Skeletal muscle cell (primary cell): ENCODE measurements at places on chromosomes 12 and 14.
A peak's percentile ranks its signal among the peaks of the same experiment; 100 is the strongest.

DNA sequence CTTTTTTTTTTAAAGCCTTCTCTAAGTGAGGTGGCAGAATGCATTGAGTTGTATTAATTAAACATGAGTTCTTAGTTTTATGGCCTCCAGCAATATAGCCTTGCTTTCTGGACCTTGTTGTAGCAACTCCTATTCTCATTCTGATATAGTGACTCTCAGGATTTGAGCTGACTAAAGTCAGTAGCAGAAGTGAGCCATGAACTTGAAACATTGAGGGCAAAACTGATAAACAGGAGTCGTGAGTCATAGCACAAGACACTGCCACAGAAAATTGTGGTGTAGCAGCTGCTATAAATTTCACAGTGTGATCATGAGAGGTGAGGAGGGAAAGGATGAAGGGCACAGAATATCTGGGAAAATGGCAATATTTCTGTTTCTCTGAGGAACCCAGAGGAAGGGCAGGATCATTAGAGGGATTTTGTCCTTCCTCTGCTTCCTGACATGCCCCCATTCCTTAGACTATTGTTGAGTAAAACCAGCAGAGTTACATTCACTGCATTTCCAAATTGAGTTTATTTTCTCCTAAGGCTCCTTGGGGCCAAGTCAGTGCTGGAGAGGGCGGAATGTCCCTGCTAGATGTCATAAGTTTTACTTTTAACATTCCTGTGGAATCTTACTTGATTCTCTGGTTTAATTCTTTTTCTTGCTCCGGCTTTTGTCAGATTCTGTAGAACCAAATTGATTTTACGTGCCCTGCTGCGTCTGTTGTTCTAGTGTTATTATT lies 7.5 kb downstream of the KLRG1 start:
- DNase-seq, result peak; percentile 2

GRCh38 chr12:96495155-96495554 lies 5.8 kb downstream of the CFAP54 start:
- DNase-seq, result no peak

DNA sequence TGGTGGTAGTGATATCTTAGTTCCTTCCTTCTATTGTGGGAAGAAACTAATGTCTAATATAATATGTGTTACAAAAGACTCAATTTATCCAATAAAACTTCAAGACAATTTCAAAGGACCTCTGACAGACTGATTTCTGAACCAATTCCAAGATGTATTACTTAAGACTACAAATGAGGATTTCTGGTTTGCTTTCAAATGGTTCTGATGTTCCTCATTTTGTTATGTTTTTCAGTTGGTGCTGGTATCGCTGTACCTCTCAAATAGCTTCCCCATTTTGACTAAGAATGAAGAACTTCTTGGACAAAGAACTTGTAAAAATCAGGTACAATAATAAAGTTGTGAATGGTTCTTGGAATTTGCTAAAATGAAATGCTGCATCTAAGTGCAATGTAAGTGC lies 19.4 kb upstream of the MBIP start:
- DNase-seq, result no peak

DNA sequence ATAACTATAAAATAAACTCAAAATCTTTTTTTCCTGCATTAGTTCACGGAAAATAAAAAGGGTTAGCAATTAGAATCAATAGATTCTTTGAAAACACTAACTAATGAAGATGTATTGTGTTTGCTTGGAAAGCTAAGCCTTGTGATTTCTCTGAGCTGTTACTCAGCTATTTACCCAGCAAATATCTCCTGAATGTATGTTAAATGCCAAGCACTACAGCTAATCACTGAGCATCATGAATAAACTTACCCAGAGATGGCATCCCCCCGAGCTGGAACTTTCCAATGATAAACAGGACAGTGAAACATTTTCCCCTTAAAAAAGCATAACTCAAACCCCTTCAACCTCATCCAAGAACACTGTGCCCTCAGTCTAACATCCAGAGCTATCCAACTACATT lies 71.2 kb downstream of the SLC2A13 start:
- no peak for DNase-seq

- DNase-seq, result no peak
Measured at GRCh38 chr12:1920436-1920835, 2.0 kb upstream of the CACNA2D4 start.

DNA sequence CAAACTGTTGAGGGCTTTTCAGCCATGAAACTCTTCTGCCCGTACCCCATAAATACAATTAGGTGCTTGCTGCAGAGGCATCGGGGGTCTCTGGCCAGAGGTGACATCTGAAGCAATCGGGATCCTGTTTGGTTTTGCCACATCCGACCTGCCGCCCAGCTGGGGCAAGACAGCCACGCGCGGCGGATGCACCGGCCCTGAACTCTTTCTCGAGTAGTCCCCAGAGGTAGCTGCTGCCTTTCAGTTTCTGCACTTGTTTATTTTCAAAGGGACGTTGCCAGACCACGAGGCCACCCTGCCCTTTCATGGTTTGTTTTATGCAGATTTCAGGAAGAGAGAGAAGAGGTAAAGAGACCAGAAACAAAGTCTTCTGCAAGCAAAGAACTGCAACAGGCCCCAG lies 10.6 kb upstream of the MLXIP start:
- DNase-seq, result peak; percentile 58

DNA sequence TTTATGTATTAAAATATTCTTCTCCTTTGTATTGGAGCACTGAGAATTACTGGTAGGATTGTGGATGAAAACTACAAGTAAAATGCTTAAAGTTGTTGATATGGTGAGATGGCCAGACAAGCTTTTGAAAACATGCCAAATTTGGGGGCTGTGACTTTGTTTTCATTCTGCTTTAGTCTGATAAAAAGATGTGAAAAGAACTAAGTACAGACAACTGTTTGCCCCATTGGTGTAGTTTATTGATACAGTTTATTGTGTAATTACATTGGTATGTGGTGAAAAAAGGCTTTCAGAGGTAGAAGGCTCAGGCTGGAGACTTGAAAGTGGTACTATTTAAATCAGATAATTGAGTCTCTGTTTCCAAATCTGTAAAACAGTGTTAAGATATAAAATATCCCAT lies 746.8 kb downstream of the DIO2 start:
- no peak for DNase-seq

- DNase-seq, result peak; percentile 37
Measured at GRCh38 chr12:52903285-52903854, 1.5 kb downstream of the KRT8 start.

DNA sequence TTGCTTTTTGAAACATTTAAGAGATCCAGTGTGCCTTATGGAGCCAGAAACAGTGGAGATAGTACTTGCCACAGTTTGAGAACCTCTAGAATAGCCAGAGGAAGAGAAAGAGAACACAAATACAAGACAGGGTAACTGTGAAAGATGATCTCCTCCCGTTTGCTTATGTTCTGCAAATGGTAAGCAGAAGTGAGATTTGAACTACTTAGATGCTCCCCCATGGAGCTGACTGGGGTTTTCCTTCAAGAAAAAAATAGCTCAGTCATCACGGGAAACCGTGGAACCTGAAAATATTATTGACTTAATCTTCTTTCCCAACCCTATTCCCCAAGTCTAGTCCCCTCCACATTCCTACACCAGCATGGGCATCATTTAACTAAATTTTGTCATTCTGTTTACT lies 87.1 kb downstream of the KIF21A start:
- no peak for DNase-seq

DNA sequence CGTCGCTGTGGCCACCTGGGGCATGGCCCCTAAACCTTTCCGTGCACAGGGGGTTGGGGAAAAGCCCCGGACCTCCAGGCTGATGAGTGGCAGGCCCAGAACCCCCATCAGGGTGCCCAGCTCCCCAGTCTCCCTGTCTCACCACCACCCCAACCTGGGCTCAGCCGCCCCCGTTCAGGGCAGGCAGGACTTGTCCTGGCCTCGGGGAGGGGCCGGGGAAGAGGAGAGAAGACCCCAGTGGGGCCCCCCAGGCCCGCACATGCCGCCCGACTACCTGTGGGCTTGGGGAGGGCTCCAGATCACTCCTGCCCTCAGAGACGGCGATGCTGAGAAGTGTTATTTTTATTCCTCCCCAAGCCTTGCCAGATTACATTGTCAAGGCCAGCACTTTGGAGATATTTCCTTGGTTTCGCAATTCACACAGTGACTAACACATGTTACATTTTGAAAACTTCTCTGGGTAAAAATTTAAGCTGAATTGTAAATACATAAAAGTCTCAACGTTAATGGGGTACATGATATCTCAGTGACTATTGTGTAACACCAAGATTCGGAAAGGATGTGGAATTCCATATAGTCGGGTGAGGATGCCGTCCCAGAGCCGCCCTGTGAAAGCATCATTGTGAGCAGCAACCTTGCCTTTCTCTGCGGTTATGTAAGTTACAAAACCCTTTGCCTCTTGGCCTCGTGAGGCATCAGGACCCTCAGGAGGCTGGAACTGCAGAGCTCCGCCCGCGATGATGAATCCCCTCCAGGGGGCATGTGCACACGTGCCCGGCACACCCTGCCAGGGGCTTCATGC lies 85.6 kb upstream of the DIO3 start:
- peak; percentile 17 for DNase-seq

- DNase-seq, result no peak
Measured at GRCh38 chr12:126784328-126784921, 1482.5 kb upstream of the TMEM132C start.

- no peak for DNase-seq
Measured at GRCh38 chr14:99578541-99579101, 25.4 kb downstream of the CCDC85C start.

DNA sequence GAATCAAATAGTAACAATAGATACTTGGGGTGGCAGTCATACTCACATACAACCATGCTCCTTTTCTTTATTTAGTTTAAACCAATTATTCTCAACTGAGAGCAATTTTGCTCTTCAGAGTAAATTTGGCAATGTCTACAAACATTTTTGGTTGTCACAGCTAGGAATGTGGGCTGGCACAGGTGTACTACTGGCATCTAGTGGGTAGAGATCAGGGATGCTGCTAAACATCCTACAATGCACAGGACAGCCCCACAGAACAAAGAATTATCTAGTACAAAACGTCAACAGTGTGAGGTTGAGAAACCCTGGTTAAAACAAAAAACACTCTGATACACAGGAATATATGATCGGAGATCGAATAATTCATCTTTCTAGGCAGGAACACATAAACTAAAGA lies 186.5 kb downstream of the NELL2 start:
- DNase-seq, result no peak

GRCh38 chr12:116837097-116837496 lies 44.1 kb downstream of the HRK start:
- DNase-seq, result no peak

DNA sequence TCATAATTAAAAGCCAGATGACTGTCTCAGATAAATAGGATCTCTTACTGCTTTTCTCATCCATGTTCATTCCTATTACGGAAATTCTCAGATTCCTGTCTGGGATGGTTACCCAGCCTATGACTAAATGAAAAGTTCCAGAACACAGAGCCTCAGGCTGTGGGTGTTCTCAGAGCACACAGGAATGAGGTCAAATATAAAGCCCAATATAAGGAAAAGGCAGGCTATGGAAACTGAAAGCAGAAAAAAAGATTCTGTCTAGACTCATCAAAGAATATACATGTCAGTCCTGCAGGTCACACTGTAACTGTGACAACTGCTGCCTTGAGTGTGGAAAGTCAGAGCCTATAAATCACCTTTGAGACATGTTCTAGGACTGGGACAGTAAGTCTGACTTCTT lies 64.3 kb downstream of the DCAF5 start:
- DNase-seq, result no peak

DNA sequence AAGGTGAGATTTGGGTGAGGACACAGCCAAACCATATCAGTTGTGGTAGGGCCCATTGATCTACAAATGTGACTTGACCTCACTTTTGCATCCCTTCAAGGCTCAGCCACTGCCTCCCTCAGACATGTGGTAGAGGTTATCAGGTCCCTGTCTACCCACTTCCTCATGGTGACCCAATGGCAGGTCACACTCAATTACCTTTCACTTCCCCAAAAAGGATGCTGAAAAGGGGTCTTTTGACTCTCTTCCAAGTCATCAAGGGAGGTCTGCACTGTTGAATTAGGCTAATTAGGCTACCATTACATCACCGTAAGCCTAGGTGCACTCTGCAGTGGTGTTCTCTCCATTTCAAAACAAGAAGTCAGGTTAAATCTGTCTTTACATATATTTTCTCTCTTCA lies 22.6 kb upstream of the DRAM1 start:
- no peak for DNase-seq

DNA sequence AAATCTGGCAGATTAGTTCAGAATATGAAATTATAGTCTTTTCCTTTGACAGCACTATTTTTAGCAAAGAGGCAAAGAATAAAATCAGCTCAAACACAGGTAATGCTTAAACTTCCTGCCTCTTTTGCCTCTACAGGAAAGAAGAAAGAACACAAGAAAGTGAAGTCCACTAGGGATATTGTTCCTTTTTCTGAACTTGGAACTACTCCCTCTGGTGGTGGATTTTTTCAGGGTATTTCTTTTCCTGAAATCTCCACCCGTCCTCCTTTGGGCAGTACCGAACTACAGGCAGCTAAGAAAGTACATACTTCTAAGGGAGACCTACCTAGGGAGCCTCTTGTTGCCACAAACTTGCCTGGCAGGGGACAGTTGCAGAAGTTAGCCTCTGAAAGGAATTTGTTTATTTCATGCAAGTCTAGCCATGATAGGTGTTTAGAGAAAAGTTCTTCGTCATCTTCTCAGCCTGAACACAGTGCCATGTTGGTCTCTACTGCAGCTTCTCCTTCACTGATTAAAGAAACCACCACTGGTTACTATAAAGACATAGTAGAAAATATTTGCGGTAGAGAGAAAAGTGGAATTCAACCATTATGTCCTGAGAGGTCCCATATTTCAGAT lies 17.4 kb downstream of the TMPO start:
- DNase-seq, result no peak

DNA sequence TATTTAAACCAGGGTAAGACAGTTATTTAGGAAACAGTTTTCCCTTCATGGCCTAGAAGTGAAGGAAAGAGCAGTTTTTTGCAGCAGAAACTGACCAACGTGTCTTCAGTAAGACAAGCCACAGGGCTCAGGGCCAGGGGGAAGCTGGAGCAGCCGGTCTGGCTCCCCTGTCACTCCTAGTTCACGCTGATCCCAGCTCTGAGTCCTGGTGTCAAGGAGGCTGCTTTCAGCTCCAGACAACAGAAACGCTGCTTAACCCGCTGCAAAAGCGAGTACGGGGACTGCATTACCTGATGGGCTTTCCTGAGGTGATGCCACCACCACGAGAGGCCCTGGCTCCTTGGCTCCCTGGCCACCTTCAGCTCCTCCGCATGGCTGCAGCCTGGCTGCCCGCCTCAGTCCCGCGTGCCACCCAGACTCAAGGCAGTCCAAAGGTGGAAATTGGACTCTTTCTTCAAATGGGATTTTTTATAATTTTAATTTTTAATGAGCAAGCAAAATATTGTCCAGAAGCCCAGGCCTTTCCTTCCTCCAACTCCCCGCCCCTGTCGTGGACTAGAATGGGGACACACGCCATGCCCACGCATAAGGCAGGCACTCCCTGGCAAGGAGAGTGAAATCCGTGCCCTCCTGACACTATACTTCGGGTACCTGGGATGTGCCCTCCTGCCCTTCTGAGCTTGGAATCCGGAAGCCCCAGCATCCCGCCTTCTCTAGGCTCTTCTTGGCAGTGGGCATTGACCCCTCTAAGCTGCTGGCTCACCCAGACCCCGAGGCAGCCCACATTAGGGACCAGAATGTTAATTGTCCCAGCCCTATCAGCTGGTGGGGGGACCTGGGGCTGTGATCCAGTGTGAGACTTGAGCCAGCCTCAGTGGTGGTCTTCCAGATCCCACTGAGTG lies 85.0 kb downstream of the PAPOLA start:
- DNase-seq, result no peak
